ENCODE measurements at places on chromosomes 6 and 20.

DNA sequence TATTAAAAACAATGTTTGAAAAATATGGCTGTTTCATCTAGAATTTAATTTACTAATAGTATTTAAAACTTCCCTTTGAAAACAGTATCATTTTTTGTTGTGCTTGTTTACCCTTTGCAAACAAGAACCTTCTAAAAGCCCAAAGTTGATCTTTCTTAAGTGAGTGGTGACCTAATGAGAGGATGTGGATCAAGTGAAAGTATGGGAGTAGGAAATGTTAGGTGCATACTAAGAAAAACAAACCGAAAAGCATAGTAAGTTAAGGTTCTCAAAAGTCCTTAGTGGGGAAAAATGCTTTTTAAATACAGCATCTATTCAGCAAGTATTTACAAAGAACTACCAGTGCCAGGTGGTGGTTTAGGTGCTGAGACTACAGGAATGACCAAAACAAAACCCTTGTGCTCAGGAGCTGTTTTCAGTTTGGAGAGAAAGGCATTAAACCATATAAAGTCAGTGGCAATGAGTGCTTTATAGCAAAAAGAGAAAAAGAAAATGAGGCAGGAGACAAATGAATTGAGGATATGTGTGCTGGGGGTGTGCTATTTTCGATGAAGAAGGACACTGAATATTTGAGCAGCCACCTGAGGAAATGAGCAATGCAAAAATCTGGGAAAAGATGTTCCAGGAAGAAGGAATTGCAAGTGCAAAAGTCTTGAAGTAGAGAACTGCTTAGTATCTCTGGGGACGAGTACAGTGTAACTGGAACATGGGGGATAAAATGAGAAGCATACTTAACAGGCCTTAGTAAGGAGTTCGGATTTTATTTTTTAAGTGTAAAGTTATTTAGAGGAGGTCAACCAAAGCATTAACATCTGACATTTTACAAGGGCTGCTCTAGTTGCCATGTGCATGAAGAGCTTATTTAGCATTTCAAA is 24.0 kb downstream of the RNF146 start:
- DNase-seq = no peak

- DNase-seq = no peak
Measured at GRCh38 chr6:6357032-6357431, 36.6 kb upstream of the F13A1 start.

GRCh38 chr6:154218301-154218700 is 138.3 kb downstream of the IPCEF1 start:
- DNase-seq = no peak

GRCh38 chr6:63537959-63538300 is 34.4 kb upstream of the LOC128125822 start:
- DNase-seq = no peak

GRCh38 chr6:104521176-104521575 is 338.5 kb downstream of the HACE1 start:
- DNase-seq = no peak

- no peak for DNase-seq
Measured at GRCh38 chr20:58899512-58899911, 47.0 kb downstream of the GNAS start.

DNA sequence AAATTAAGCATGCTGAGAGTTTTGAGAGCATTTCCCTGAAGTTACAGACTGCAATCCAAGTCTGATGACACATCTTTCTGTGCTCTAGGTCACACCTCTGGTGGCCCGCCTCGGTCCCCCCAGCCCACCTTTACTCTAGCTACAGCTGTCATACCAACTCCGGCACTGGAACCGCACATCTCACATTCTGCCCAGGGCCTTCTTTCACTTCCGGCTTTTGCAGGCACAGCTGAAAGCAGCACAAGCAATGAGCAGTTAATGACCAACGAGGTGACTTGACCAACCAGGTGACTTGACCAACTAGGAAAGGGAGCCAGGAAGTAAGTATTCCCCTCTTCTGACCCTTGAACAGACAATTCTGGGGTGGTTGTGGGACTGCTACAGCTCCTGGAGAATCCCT is 88.6 kb upstream of the MOCS1 start:
- DNase-seq = no peak

DNA sequence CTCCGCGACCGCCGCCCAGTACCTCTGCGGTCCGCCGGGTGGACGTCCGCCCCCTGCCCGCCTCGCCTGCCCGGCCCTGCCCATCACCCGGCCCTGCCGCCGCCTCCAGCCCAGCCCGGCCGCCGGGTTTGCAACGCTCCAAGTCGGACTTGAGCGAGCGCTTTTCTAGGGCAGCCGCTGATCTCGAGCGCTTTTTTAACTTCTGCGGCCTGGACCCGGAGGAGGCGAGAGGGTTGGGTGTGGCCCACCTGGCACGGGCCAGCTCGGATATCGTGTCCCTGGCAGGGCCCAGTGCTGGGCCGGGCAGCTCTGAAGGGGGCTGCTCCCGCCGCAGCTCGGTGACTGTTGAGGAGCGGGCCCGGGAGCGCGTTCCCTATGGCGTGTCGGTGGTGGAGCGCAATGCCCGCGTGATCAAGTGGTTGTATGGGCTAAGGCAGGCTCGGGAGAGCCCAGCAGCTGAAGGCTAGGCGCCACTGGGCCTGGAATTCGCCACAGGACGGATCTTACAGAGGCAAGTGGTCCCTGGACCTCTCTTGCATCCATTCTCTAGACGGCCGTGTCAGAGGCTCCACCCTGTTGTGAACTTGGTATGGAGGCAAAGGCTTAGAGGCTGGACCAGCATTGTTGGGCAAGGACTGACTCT is 11.8 kb downstream of the FAM110A start:
- no peak for DNase-seq

GRCh38 chr6:167350275-167350696 is 25.4 kb downstream of the TTLL2 start:
- no peak for DNase-seq

DNA sequence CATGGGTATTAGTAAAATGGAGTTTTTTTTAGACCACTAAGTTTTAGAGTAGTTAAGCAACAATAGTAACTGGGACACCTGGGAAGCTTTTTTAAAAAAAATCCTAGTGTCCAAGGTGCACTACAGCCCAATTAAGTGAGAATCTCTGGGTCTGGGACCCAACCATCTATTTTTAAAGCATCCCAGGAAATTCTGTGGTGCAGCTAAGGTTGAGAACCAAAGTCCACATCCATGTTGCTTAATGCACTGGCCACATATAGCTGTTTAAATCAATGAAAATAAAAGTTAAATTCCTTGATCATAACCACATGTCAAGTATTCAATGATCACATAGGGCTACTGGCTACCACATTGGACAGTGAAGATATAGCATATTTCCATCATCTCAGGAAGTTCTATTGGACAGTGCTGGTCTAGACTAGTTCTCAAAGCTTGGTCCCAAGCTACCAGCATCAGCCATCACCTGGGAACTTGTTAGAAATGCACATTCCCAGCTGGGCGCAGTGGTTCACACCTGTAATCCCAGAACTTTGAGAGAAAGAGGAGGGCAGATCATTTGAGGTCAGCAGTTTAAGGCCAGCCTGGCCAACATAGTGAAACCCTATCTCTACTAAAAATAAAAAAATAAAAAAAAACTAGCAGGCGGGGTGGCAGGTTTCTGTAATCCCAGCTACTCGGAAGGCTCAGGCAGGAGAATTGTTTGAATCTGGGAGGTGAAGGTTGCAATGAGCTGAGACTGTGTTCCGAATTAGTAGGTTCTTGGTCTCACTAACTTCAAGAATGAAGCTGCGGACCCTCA is 12.7 kb downstream of the KIF13A start:
- DNase-seq = no peak

DNA sequence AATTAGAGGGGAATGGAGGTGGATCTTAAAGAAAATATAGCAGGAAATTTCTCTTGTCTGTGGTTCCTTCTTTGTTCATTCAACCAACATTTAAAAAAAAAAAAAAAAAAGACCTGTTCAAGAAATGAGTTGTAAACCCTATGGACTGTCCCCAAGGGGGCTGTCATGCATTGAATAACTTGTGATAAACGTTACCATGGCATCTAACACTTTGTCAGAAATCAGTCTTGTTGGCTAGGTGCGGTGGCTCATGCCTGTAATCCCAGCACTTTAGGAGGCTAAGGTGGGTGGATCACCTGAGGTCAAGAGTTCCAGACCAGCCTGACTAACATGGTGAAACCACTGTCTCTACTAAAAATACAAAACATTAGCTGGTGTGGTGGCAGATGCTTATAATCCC is 381.7 kb downstream of the BCKDHB start:
- no peak for DNase-seq

DNA sequence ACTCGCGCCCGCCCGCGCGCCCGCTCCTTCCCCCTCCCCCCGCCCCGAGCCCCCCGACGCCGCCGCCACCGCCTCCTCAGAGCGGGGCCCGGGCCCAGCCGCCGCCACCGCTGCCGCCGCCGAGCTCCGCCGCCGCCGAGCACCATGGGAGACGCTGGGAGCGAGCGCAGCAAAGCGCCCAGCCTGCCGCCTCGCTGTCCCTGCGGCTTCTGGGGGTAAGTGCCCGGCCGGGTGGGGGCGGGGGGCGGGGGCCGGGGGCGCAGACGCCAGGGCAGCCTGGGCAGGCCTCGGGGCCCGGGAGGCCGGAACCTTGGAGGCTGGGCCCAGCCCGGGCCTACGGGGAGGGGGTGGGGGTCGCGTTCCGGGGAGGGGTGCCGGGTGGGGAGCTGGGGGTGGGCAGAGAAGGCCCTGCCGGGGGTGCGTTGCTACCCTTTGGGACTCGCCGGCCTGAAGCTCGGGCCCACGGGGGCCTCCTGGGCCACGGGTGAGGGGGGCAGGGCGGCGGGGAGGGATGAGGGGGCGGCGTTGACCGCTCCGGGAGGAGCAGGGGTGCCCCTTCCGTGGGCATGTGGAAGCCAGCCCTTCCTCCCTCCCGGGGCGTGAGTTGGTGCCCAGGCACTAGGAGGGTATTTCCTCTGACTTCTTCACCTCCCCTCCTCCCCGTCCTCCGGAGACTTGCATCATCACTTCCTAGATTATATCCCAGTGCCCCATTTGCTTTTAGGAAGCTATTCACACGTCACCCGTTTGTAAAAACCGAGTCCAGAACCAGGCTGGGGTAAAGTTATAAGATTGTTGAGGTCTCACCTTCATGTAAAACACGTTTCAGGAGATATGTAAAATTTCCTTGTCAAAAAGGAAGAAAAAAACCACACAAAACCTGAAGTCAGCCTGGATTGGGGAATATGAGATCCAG is 533 bp downstream of the ZFAND3 start:
- DNase-seq = peak; percentile 72

GRCh38 chr6:55756531-55757031 is 118.8 kb downstream of the BMP5 start:
- DNase-seq = peak; percentile 49

- no peak for DNase-seq
Measured at GRCh38 chr6:93684339-93684738, 265.0 kb upstream of the EPHA7 start.

GRCh38 chr6:119259027-119259426 is 90.5 kb downstream of the MAN1A1 start:
- no peak for DNase-seq

DNA sequence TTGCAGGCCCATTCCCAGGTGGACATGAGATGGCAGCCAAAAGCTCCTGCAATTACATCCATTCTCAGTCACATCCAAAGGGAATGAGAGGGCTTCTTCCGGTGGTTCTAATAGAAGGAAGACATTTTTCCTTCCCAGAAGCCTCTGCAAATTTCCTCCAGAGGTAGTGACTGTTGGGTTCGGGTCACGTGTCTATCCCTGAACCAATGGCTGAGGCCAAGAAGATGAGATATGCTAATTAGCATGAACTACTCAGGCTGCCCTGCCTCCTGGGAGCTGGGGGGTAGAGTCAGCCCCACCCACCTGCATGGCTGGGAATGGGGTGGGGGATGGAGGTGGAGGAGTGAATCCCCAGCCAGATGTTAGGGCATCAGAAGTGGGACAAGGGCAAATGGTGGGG is 61.3 kb upstream of the IYD start:
- no peak for DNase-seq

- no peak for DNase-seq
Measured at GRCh38 chr20:40254023-40254772, 434.8 kb downstream of the MAFB start.

DNA sequence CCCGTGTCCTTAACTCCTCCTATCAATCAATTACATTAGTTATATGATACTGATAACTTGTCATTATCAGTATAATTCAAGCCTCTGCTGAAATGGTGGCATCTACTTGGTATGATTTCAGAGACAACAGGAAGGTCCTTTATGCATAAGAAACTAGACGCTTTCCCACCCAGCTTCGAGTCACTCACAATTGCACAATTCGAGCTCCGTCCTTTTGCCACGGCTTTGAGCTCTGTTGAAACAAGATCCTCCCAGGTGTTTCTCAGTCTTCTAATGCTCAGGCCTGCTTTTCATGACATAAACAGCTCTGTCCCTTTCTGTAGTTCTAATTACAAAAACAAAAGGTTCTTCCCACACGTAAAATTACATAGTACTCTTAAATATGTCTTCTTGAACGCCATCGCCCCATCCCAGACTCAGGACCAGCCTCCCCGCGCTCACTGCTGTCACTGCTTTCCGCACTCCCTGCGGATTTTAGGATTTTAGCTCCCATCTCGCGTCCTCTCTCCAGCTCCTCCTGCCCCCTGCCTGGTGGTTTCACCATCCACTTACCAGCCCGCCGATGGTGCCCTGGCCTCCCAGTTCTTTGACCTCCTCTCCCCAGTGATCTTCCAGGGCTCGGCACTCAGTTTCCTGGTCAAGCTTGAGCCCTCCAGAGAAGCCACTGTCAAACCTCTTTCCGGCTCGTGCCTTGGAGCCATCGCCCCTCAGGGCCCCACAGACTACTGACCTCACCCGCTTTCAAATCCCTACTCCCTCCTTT is 23.2 kb upstream of the PNPLA1 start:
- no peak for DNase-seq

DNA sequence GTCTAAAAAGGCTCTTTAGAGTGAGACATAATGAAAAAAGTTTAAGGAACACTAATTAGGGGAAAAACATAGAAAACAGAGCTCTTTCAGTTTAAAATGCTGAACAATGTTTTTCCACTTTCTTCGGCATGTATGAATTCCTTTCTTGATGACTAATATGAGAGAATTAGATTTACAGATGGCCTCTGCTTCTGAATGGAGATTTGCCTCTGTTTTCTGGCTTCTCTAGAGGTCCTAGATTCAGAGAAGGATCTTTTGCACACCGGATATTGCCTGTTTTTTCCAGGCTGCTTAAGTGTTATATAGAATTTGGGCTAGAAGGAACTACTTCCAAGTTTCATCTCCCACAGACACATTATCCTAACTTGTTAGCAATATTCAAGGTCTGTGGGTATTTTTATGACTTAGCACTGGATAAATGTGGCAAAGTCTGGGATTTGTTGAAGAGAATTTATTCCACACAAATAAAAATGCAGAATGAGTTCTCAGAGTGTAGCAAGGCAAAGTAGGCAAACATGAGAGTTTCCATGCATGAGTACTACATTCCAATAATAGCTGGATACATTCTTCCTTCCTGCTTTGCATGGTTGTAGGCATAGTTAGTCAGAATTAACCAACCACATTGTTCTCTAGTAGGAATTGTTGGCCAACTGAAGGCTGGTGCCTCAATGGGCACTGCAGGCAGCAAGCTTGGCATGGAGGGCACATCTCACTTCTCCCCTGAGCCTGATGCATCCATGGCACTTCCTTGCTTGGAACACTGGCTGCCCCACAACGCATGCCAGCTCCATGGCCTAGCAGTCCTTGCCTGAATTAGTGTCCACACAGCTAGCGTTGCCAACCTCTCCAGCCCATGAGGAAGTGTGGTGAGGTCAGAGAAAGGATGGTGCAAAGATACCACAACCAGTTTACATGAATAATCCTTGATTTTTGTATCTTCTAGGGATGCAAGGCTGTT is 224.2 kb downstream of the CLIC5 start:
- DNase-seq = no peak

Data from femur (tissue), 1 donor.